HEK293T (cell line): ENCODE measurements at places on chromosomes 6 and 20.
A peak's percentile ranks its signal among the peaks of the same experiment; 100 is the strongest.

- no peak for DNase-seq
Measured at GRCh38 chr6:88536071-88536625, 370.0 kb upstream of the CNR1 start.

GRCh38 chr6:146914489-146915483 lies 289.4 kb upstream of the STXBP5 start:
- no peak for DNase-seq

- DNase-seq = no peak
Measured at GRCh38 chr20:18005170-18005989, 36.6 kb downstream of the MGME1 start.

- no peak for DNase-seq
Measured at GRCh38 chr6:139370999-139371345, 3.5 kb downstream of the CITED2 start.

GRCh38 chr20:50728486-50728980 lies 2.8 kb upstream of the PARD6B start:
- no peak for DNase-seq

GRCh38 chr20:62614961-62615680 lies 27.2 kb upstream of the SLCO4A1 start:
- DNase-seq = no peak

DNA sequence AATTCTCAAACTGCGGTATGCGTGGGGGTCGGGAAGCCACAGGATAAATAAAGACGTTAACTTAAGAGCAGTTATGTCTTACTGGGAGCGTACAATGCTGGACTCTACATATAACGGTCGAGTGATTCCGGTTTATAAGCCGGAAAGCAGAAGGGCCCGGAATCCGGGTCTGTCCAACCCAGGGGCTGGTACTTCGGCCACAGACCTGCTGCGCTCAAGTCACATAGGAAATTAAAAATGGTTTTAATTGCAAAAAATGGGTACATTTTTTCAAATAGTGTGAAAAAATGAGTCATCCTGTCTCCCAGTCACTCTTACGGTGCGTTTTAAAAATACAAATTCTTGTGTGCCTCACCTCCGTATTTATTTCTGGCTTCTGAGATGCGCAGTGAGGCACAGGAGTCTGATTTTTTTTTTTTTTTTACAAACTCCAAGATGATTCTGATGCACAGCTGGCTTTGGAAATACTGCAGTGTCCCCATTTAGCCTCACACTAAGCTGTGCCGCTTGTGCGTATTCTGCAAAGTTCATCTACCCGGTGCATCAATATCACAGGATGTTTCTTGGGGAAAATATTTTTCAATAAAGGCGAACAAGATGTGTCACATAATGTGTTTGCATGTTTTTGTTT lies 1.0 kb downstream of the PCIF1 start:
- no peak for DNase-seq

DNA sequence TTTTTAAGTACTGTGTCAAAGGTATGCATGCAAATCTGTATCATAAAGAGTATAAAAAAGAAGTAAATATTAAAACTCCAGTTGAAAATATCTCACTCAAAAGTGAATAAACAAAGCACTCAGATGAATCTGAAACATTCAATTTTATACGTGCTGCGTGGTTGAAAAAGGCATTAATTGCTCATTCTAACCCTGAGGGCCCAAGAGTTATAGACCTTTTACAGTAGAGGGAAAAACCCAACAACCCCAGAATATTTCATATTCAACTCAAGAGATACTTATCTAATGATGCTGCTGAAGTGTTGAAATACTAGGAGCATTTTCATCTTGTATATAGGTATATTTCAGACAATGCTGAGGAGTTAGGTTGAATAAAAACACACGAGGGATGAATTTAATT lies 862.8 kb upstream of the CITED2 start:
- DNase-seq = no peak

DNA sequence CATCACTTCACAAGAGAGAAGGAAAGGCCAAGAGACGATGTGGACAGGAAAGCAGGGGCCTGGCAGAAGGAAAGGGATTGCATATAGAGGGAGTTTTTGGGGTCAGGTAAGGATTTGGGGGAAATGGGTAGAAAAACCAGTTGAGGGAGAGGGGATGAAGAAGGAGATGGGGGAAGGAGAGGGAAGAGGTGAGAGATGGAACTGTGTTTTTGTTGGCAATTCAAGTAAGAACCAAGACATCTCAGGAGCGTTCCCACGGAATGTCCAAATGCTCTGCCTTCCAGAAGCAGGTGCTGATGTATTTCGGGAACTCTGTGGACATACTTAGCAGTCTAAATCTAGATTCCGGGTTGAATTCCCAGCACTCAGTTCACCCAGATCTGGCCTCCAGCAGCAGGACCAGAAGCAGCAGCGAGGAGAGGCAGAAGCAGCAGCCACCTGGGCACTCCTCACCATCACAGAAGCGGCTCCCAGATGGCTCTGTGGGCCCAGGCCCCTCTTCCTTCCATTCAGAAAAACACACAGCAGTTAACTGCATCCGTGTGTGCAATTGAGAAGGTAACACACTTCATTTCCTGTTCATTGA lies 88.8 kb downstream of the DZANK1 start:
- DNase-seq = no peak

GRCh38 chr20:4720977-4721349 lies 746 bp upstream of the PRND start:
- DNase-seq = no peak

DNA sequence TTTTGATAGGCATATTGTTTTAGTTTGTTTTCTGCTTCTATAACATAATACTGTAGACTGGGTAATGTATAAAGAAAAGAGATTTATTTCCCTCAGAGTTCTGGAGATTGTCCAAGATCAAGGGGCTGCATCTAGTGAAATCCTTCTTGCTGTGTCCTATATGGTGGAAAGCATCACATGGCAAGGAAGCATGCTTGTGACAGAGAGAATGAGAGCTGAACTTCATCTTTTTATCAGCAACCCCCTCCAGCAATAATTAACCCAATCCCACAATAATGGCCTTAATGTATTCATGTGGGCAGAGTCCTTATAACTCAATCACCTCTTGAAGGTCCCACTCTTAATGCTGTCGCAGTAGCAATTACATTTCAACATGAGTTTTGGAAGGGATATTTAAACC lies 141.4 kb downstream of the CENPW start:
- no peak for DNase-seq

GRCh38 chr6:18078866-18079265 lies 43.6 kb downstream of the NHLRC1 start:
- no peak for DNase-seq

- DNase-seq = no peak
Measured at GRCh38 chr20:19605786-19606485, 152.1 kb upstream of the RIN2 start.

- no peak for DNase-seq
Measured at GRCh38 chr6:158688860-158689259, 39.0 kb downstream of the SYTL3 start.

DNA sequence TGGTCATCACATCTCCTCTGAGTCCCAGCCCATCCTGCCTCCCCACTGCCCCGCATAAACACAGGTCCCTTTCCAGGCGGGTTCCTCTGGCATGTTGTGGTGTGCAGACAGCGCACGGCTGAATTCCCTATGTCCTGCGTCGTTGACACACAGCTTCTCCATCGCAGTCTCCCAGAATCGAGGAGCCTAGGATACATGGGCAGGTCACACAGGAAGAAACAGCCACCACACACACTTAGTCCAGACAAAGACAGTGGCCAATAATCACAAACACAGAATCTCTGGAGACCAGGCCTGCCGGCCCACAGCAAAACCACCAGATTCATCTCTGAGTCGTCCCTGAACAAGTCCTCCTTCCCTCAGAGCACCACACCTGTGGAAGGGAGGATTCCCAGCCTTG lies 34.8 kb downstream of the SCML4 start:
- DNase-seq = no peak

GRCh38 chr20:56986931-56987720 lies 279.3 kb downstream of the BMP7 start:
- no peak for DNase-seq

DNA sequence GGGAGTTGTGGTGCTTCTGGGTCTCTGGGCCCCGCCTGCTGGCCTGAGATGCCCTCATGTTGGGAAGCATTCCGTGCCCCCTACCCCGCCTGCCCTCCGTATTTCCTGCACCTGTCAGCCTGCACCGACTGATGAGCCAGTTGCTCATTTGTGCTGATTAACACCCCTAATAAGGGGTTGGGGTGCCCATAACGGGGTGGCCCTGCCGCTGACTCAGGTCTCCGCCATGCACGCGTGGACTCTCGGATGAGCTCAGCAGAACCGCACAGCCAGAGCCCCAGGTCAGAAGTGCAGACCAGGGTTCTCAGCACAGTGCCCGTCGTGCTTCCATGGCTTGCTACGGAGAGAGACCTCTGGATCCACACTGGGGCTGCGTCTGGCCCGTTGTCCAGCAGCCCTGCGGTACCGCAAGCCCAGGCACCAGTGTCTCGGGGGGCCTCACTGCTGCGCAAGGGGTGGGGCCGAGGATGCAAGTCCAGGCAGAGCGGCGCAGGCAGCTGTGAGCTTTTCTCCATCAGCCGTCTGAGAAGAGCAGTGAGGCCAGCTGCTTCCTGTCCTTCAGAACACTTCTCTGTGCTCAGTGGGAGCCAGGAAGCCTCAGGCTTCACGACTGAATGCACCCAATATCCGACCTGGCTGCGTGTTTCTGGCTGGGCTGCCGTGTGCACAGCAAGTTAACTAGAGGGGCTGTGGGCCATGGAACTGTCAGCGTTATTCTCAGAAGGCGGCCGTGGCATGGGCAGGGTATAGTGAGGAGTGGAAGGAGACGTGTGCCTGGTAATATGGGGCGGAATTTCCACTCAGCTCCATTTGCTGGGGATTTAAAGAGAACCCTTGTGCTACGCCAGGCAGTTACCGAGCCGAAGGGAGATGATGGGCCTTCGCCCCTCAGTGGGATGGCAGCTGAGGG lies 18.6 kb downstream of the MTG2 start:
- no peak for DNase-seq

DNA sequence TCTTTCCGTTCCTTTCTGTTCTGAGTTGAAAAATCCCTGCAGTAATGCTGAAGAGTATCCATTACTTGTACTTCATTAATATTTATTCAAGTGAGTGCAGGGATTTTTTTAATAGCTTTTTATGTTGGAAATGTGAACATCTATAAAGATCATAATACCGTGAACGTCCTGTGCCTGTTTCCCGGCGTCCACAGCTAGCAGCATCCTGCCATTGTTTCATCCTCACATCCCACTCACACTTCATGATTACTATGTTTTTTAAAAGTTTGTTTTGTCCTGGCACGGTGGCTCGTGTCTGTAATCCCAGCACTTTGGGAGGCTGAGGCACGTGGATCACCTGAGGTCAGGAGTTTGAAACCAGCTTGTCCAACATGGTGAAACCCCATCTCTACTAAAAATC lies 54.3 kb downstream of the SASH1 start:
- DNase-seq = no peak

GRCh38 chr6:148596891-148597455 lies 149.9 kb upstream of the UST start:
- no peak for DNase-seq

DNA sequence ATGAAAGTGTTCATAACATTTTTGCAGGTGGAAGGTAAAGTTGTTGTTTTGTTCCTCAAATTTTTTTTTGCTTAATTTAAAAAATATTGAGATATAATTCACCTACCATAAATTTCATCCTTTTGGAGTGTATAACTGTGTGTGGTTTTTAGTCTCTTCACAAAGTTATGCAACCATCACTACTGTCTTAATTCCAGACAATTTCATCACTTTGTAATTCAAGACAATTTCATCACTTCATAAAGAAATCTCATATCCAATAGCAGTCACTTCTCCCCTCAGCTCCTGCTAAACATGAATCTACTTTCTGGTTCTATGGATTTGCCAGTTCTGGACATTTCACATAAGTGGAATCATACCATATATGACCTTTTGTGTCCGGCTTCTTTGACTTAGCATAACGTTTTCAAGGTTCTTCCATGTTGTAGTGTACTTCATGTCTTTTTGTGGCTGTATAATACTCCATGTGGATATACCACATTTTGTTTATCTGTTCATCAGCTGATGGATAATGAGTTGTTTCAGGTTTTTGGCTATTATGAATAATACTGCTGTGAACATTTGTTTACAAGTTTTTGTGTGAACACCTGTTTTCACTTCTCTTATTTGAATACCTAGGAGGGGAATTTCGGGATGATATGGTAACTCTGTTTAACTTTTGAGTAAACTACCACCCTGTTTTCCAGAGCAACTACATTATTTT lies 18.8 kb downstream of the ZFAND3 start:
- DNase-seq = no peak

DNA sequence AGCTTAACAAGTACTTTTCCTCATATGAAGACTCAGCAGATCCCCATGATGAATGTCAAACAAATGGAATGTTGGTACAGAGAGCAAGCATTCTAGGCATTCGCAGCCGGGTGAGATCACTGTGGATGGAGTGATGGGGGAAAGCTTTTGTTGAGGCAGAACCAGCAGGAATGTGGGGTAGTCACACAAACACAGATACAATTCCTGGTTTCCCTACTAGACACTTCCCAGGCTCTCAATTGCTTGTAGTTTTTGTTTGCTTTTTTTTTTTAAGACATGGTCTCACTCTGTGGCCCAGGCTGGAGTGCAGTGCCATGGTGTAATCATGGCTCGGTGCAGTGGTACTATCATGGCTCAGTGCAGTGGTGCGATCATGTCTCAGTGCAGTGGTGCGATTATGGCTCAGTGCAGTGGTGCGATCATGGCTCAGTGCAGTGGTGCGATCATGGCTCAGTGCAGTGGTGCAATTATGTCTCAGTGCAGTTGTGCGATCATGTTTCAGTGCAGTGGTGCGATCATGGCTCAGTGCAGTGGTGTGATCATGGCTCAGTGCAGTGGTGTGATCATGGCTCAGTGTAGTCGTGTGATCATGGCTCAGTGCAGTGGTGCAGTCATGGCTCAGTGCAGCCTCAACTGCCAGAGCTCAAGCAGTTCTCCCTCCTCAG lies 15.4 kb upstream of the IER3 start:
- no peak for DNase-seq

DNA sequence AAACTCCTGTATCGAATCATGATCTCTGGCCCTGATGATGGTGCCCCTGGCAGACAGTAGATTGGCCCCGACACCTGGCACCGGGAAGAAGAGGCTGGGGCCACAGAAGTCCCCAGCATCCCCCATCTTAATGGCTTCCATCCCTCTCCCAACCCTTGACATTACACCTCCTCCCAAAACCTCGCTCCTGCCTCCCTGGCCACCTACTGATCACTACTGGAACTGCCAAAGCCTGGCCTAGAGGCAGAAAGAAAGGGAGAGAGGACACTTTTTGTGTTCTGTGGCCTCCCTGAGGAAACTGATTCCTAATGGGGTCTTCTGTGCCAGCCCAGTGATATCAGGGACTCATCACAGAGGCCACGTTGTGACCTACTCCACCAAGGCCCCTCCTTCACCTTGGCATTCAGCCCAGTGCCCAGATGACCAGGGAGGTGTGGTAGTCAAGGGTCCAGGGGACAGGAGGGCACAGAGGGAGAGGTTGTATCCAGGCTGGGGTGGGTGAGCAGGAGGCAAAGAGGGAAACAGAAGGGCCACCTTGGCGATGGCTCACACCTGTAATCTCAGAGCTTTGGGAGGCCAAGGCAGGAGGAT lies 6.1 kb downstream of the C20orf173 start:
- peak; percentile 69 for DNase-seq

- DNase-seq = no peak
Measured at GRCh38 chr6:125073071-125073470, 80.5 kb upstream of the TPD52L1 start.

GRCh38 chr6:32679492-32679891 lies 13.0 kb upstream of the HLA-DQB1 start:
- no peak for DNase-seq

GRCh38 chr20:18404172-18404571 lies 62.7 kb downstream of the DZANK1 start:
- no peak for DNase-seq
